ENCODE measurements at places on chromosomes 12 and 14. TPM values are rescaled to one million over a fixed set of nuclear protein-coding genes. Genes with fewer than 3 reads are reported as not detected.

GRCh38 chr12:46934374-46935111 lies 108.7 kb upstream of the SLC38A4 start:
- no peaks in the 10 kb centered on the region for H3K36me3 ChIP-seq
- DNase-seq: no peak
- no peaks in the 10 kb centered on the region for H3K4me1 ChIP-seq
- no peaks in the 10 kb centered on the region for H3K27me3 ChIP-seq

GRCh38 chr12:55039395-55040354 lies 19.9 kb downstream of the NEUROD4 start:
- H3K4me3 ChIP-seq: no peak overlapping the region
- no peak overlapping the region for H3K27ac ChIP-seq
- H3K36me3 ChIP-seq: no peaks in the 10 kb centered on the region
- no peaks in the 10 kb centered on the region for H3K27me3 ChIP-seq

DNA sequence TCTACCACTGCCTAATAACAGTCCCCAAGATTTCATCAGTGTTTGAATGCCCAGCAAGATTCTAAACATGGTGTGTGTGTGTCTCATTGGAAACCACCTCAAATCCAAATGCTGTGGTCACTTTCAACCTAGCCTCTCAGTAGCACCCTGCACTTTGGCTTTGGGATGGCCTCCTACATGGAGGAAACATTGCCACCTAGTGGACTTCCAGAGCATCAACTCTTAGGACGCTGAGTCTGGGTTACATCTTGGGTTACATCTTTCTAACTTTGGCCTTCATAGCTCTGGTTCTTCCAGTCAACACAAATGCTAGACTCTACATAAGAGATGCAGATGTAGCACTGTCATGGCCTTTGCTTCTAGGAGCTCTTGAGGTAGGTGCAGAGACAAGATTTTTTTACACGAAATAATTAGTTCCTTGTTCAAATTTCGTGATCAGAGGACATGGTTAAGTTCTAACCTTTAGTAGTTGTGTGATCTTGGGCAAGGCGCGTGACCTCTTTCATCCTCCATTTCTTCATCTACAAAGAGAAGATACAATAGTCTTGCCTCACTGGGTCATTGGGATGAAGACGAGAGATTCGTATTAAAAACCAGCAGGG lies 113.5 kb upstream of the VASH1 start:
- no peak overlapping the region for H3K4me3 ChIP-seq
- no peaks in the 10 kb centered on the region for H3K36me3 ChIP-seq
- DNase-seq: no peak
- no peaks in the 10 kb centered on the region for H3K27me3 ChIP-seq
- H3K27ac ChIP-seq: no peak overlapping the region

DNA sequence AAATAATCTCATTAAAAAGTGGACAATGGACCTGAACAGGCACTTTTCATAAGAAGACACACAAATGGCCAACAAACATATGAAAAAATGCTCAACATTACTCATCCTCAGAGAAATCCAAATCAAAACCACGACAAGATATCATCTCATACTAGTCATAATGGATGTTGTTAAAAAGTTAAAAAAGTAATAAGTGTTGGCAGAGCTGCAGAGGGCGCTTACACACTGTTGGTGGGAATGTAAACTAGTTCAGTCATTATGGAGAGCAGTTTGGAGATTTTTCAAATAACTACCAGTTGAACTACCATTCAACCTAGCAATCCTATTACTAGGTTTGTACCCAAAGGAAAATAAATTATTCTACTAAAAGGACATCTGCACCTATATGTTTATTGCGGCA lies 47.2 kb downstream of the FOXG1 start:
- no peak for DNase-seq
- no peaks in the 10 kb centered on the region for H3K36me3 ChIP-seq
- H3K4me3 ChIP-seq: no peak overlapping the region
- no peaks in the 10 kb centered on the region for H3K27me3 ChIP-seq

GRCh38 chr12:90390947-90391346 lies 564.0 kb downstream of the CCER1 start:
- no peaks in the 10 kb centered on the region for H3K4me1 ChIP-seq
- no peaks in the 10 kb centered on the region for H3K36me3 ChIP-seq
- no peaks in the 10 kb centered on the region for H3K27me3 ChIP-seq
- DNase-seq: no peak

- no peaks in the 10 kb centered on the region for H3K4me1 ChIP-seq
- H3K36me3 ChIP-seq: peaks cover 26% of the 10 kb centered on the region
- no peak overlapping the region for H3K27ac ChIP-seq
- no peak overlapping the region for H3K4me3 ChIP-seq
- H3K27me3 ChIP-seq: no peaks in the 10 kb centered on the region
- DNase-seq: peak; percentile 16
Observed at GRCh38 chr14:67166450-67166853, 22.8 kb upstream of the GARIN2 start.

GRCh38 chr12:7197841-7198240 lies 8.4 kb downstream of the PEX5 start:
- no peak overlapping the region for H3K4me3 ChIP-seq
- DNase-seq: no peak
- H3K36me3 ChIP-seq: peaks cover 50% of the 10 kb centered on the region
- H3K4me1 ChIP-seq: no peaks in the 10 kb centered on the region
- no peak overlapping the region for H3K27ac ChIP-seq
- no peaks in the 10 kb centered on the region for H3K27me3 ChIP-seq

The PTGDR gene
- polyA plus RNA-seq: 0.33 TPM

The GSC gene
- 0.06 TPM for polyA plus RNA-seq

DNA sequence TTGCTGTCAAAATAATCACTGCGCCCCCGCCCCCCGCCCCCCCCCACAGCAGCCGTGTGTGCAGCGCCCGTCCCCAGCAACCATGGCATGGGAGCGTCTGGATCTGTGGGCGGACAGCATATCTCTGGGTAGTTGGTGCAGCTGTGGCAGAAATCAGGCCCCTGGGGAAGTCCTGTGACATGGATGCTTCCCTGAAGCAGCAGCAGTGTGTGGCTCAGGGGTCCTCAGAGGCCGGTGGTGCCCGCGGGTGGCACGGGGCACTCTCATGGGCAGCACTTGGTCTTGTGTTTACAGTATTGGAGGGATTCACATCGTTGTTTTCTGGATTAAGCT lies 19.2 kb downstream of the XRCC3 start:
- peaks cover 77% of the 10 kb centered on the region for H3K36me3 ChIP-seq
- no peaks in the 10 kb centered on the region for H3K27me3 ChIP-seq
- H3K4me3 ChIP-seq: no peak overlapping the region
- no peak for DNase-seq

The PLEK2 gene
- polyA plus RNA-seq: 0.61 TPM

The DIO2 gene
- polyA plus RNA-seq: 0.20 TPM

- H3K27ac ChIP-seq: no peak overlapping the region
- no peak overlapping the region for H3K4me3 ChIP-seq
- H3K36me3 ChIP-seq: no peaks in the 10 kb centered on the region
Observed at GRCh38 chr12:121602766-121603165, 21.9 kb upstream of the KDM2B start.

GRCh38 chr12:53495903-53496751 lies 3.1 kb downstream of the MAP3K12 start:
- H3K36me3 ChIP-seq: no peaks in the 10 kb centered on the region
- peak overlapping the region; percentile 45 for H3K27ac ChIP-seq
- peaks cover 28% of the 10 kb centered on the region for H3K4me1 ChIP-seq
- peak; percentile 61 for DNase-seq

DNA sequence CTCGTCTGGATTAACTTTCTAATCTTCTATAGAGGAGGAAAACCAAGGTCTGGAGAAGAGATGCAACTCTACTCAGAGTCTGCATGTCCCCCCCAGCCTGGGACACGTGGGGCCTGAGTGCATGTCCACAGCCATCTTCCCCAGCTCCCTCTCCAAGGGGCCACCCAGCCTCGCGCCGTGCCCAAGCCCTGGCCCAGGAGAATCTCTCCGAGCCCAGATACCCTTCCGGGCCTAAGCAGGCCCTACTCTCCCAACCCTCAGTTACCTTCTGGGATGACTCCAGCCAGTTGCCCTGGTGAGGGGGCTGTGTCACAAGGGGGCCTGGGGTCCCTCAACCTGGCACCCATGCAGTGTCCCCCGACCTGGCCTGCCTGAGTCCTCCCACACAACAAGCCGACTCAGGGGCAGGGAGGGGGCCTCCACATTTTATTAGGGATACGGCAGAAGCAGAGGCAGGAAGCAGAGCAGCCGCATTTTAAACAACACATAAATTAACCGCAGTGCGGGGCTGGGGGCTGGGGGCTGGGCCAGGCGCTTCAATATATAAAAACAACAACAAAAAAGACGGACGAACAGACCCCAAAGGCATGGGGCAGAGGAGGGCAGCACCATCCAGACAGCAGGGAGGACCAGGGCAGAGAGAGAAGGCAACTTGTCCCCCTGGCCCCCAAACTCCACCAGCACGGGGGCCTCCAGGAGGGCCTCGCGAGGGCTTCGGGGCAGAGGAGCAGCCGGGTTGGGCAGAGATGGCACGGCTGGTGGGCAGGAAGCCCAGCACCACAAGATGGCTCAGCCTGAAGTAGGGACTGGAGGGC lies 37.3 kb downstream of the NCKAP5L start:
- H3K4me3 ChIP-seq: no peak overlapping the region
- no peak overlapping the region for H3K27ac ChIP-seq
- no peaks in the 10 kb centered on the region for H3K36me3 ChIP-seq
- no peaks in the 10 kb centered on the region for H3K27me3 ChIP-seq

The FGF23 gene
- not detected for polyA plus RNA-seq

- peaks cover 5% of the 10 kb centered on the region for H3K4me1 ChIP-seq
- no peaks in the 10 kb centered on the region for H3K36me3 ChIP-seq
- peaks cover 15% of the 10 kb centered on the region for H3K27me3 ChIP-seq
- H3K4me3 ChIP-seq: no peak overlapping the region
- H3K27ac ChIP-seq: no peak overlapping the region
Observed at GRCh38 chr12:132481771-132482745, 7.9 kb upstream of the FBRSL1 start.

Data from heart right ventricle (tissue), 16 donors.